Activated T-helper 17 cell treated with anti-CD3 and anti-CD28 coated beads, Interleukin-2, amount 50 U/mL, for 72 hours (primary cell): ENCODE measurements at places on chromosomes 1 and 21.
A peak's percentile ranks its signal among the peaks of the same experiment; 100 is the strongest.

DNA sequence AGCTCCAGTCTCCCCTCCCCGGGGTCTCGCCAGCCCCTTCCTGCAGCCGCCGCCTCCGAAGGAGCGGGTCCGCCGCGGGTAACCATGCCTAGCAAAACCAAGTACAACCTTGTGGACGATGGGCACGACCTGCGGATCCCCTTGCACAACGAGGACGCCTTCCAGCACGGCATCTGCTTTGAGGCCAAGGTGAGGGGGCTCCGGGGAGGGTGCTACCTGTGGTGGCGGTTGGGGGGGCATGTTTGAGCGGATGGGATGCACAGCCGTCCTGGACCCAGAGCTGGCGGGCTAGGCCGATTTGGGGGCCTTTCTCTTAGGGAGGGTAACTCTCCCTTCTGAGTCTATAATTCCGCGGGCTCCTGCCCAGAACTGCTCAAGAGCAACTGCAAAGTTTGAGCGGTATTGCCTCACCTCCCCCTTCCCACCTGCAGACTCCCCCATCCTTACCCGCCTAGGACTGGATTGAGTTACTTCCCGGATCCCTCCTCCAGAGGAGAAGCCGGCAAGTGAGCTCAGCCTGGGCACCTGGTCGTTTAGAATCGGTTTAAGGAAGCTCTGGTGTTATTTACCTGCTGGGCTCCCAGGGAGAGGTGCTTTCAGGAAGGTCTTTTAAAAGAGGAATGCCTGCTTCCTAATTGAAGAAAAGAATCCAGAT, 730 bp downstream of the NOS1AP start:
- H3K27me3 ChIP-seq = peaks cover 41% of the 10 kb centered on the region
- peaks cover 3% of the 10 kb centered on the region for H3K4me1 ChIP-seq
- H3K36me3 ChIP-seq = no peaks in the 10 kb centered on the region
- H3K27ac ChIP-seq = no peak overlapping the region
- peak overlapping the region; percentile 63 for H3K4me3 ChIP-seq

- no peak overlapping the region for H3K4me3 ChIP-seq
- H3K4me1 ChIP-seq = no peaks in the 10 kb centered on the region
- H3K36me3 ChIP-seq = peaks cover 4% of the 10 kb centered on the region
- ATAC-seq = no peak
- no peak overlapping the region for H3K27ac ChIP-seq
- H3K27me3 ChIP-seq = no peaks in the 10 kb centered on the region
Measured at GRCh38 chr1:107777664-107778047, 187.3 kb downstream of the VAV3 start.

- no peaks in the 10 kb centered on the region for H3K4me1 ChIP-seq
- peaks cover 14% of the 10 kb centered on the region for H3K27me3 ChIP-seq
- no peak for ATAC-seq
Measured at GRCh38 chr1:234134878-234135277, 230.4 kb downstream of the SLC35F3 start.

DNA sequence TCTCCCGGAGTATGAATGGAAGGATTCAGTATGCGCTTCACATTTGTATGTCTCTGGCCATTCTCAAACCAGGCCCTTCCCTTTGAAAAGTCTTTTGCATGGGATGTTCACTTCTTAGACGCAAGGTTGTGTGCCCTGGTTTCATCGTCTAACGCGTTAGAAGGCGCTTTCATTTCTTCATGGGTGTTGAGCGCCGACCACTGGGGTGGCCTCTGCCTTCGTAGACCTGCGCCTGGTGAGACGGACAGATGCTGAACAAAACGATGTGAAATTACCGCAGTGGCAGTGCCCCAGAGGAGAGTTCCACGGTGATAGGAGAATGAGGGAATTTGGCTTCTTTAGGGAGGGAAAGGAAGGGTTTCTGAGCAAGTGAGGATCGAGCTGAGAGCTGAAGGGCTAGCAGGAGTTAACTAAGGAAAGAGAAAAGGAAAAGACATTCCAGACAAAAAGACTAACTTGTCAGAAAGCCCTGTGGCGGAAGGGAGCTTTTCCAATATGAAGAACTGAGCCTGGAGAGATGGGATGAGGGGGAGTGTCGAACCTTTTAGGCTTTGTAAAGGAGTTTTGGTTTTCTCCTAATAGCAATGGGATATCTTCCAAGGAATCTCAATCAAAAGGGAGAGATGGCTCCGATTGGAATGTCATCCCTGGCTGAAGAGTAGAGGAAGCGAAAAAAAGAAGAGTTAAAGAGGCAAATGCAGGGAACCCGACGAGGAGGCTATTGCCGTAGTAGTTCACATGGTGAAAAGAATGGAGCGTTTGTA, 951 bp downstream of the GGPS1 start:
- peaks cover 14% of the 10 kb centered on the region for H3K4me1 ChIP-seq
- H3K27me3 ChIP-seq = no peaks in the 10 kb centered on the region
- no peak overlapping the region for H3K4me3 ChIP-seq
- ATAC-seq = peak; percentile 15
- H3K27ac ChIP-seq = no peak overlapping the region

- no peaks in the 10 kb centered on the region for H3K36me3 ChIP-seq
- no peaks in the 10 kb centered on the region for H3K4me1 ChIP-seq
- ATAC-seq = no peak
Measured at GRCh38 chr1:165787741-165788140, 19.1 kb upstream of the TMCO1 start.

DNA sequence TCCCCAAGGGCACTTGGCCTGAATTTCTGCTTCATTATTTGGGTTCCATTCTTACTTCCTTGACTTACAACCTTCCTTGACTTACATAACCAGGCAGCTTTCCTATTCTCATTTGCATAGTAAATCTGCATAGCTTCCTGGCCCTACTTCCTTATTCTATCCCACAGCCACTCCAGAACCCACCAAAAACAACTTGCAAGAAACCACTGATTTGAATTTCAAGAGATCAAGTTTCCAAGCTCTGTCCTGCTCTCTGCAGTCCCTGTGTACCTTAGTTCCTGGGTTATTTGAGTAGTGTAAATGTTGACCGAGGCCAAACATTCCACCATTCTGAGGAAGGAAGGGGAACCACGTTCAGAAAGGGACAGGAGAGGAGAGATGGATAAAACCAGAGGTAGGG, 603.3 kb downstream of the PTPRC start:
- H3K27me3 ChIP-seq = no peaks in the 10 kb centered on the region
- H3K27ac ChIP-seq = no peak overlapping the region
- no peaks in the 10 kb centered on the region for H3K36me3 ChIP-seq
- H3K4me1 ChIP-seq = peaks cover 7% of the 10 kb centered on the region
- ATAC-seq = no peak

GRCh38 chr1:38231941-38232340, 185.3 kb upstream of the POU3F1 start:
- H3K27ac ChIP-seq = no peak overlapping the region
- H3K27me3 ChIP-seq = peaks cover 29% of the 10 kb centered on the region
- no peaks in the 10 kb centered on the region for H3K36me3 ChIP-seq
- ATAC-seq = no peak

DNA sequence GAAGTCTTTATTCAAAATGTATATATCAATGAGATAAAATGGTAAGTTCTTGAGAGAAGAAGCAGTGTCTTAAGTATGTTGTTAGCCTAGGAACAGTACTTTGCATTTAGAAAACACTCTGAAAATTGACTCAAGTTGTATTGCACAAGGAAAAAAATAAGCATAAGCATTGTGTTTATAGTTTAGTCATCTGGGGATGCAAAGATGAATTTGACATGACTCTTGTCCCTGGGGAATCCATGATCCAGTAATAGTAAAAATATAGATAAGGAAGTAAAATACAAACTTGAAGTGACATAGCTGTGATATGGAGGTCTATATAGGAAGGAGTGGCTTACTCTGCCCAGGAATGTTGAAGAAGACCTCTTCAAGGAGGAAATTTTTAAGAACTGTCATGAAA, 185.0 kb upstream of the PTBP2 start:
- H3K27ac ChIP-seq = no peak overlapping the region
- H3K4me3 ChIP-seq = no peak overlapping the region
- no peaks in the 10 kb centered on the region for H3K36me3 ChIP-seq
- no peaks in the 10 kb centered on the region for H3K4me1 ChIP-seq
- peaks cover 2% of the 10 kb centered on the region for H3K27me3 ChIP-seq

DNA sequence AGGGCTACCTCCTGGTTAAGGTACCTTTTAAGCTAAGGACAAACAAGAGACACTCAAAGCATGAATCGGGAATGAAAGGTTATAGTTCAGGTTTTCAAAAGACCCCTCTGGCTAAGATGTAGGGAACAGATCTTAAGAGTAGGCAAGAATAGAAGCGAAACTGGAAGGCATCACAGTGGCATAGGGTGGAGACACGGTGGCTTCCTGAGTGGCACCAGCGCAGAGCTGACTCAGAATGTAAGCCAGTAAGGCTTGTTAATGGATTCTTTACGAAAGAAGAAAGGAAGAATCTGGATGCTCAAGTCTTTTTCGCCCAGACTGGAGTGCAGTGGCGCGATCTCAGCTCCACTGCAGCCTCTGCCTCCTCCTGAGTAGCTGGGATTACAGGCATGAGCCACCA, 21.2 kb downstream of the PADI6 start:
- H3K27ac ChIP-seq = no peak overlapping the region
- H3K4me3 ChIP-seq = no peak overlapping the region
- no peaks in the 10 kb centered on the region for H3K27me3 ChIP-seq
- ATAC-seq = peak; percentile 43

- H3K27ac ChIP-seq = no peak overlapping the region
- no peaks in the 10 kb centered on the region for H3K27me3 ChIP-seq
- no peak for ATAC-seq
Measured at GRCh38 chr21:45209685-45210284, 77.9 kb downstream of the POFUT2 start.

DNA sequence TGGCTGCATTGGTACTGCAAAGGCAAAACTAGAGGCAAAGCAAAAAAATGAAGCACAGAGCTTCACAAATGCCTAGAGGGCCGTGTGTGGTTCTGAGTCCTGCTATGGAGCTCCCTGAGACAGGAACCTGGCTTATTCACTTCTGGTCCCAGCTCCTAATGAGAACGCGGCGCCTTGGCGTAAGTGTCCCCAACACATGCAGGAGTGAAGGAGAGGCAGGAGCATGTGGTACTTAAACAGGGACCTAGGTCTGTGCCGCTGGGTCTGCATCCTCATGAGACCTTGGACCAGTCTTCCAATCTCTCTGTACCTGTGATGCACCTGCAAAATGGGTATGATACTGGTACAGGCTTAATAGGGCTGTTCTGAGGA, 14.4 kb upstream of the SLC2A7 start:
- no peaks in the 10 kb centered on the region for H3K27me3 ChIP-seq
- no peaks in the 10 kb centered on the region for H3K4me1 ChIP-seq
- no peak overlapping the region for H3K4me3 ChIP-seq
- H3K36me3 ChIP-seq = no peaks in the 10 kb centered on the region
- ATAC-seq = no peak
- no peak overlapping the region for H3K27ac ChIP-seq

DNA sequence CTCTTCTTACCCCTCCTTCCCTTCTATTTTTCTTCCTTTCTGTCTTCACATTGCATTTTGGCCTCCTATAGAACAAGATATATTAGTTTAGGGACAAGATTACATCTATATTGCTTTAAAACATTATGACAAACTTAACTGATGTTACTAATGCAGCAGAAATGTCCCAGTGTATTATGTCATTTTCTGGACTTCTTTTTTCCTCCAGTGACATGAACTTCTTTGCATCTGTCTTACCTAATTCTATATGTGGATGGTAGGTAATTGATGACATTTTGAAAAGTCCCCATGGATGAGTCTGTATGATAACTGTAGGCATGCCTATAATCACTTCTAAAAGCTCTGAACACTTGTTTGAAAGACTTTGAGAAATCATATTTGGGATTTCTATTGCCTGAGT, 89.5 kb downstream of the FNBP1L start:
- no peaks in the 10 kb centered on the region for H3K27me3 ChIP-seq
- no peaks in the 10 kb centered on the region for H3K4me1 ChIP-seq
- no peak overlapping the region for H3K27ac ChIP-seq
- ATAC-seq = no peak

- no peak overlapping the region for H3K4me3 ChIP-seq
- H3K27ac ChIP-seq = no peak overlapping the region
- H3K4me1 ChIP-seq = no peaks in the 10 kb centered on the region
- ATAC-seq = no peak
- peaks cover 95% of the 10 kb centered on the region for H3K36me3 ChIP-seq
Measured at GRCh38 chr1:236201786-236202185, 59.4 kb downstream of the GPR137B start.

GRCh38 chr1:177859572-177859971, 110.3 kb downstream of the SEC16B start:
- H3K27ac ChIP-seq = no peak overlapping the region
- no peak overlapping the region for H3K4me3 ChIP-seq
- H3K36me3 ChIP-seq = no peaks in the 10 kb centered on the region
- no peaks in the 10 kb centered on the region for H3K4me1 ChIP-seq

GRCh38 chr1:220224611-220225124, 47.6 kb downstream of the RAB3GAP2 start:
- H3K4me3 ChIP-seq = peak overlapping the region; percentile 9
- H3K27ac ChIP-seq = no peak overlapping the region
- no peaks in the 10 kb centered on the region for H3K27me3 ChIP-seq
- H3K36me3 ChIP-seq = peaks cover 53% of the 10 kb centered on the region
- peaks cover 39% of the 10 kb centered on the region for H3K4me1 ChIP-seq

GRCh38 chr1:228417483-228418203, 982 bp upstream of the TRIM17 start:
- no peaks in the 10 kb centered on the region for H3K36me3 ChIP-seq
- ATAC-seq = peak; percentile 34
- peaks cover 8% of the 10 kb centered on the region for H3K27me3 ChIP-seq
- peaks cover 13% of the 10 kb centered on the region for H3K4me1 ChIP-seq
- H3K27ac ChIP-seq = peak overlapping the region; percentile 28
- peak overlapping the region; percentile 70 for H3K4me3 ChIP-seq

- H3K4me3 ChIP-seq = no peak overlapping the region
- H3K27me3 ChIP-seq = no peaks in the 10 kb centered on the region
- H3K27ac ChIP-seq = peak overlapping the region; percentile 1
- H3K4me1 ChIP-seq = peaks cover 14% of the 10 kb centered on the region
- ATAC-seq = no peak
Measured at GRCh38 chr1:27554759-27555699, 48.9 kb downstream of the AHDC1 start.

- no peak overlapping the region for H3K4me3 ChIP-seq
- H3K4me1 ChIP-seq = no peaks in the 10 kb centered on the region
- H3K27ac ChIP-seq = no peak overlapping the region
- H3K27me3 ChIP-seq = no peaks in the 10 kb centered on the region
- ATAC-seq = no peak
Measured at GRCh38 chr1:177517546-177517945, 346.8 kb downstream of the BRINP2 start.

DNA sequence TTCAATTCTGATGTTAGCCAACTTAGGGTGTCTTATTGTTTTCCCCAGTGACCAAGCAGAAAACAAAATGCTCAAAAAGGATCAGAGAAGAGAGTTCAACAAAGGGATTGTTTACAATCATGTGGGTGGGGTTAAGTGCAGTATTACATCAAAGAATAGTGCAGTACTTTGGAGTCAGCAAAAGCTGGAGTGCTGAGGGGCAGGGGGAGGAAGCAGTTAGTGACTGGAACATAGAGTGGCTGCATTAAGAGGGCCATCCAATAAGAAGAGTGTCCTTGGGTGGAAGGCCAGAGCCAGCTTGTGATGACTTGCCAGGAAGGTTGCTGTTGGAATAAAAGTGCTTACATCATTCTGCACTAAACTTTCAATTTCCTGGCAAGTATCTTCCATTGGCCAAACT, 175.5 kb downstream of the CYYR1 start:
- H3K27ac ChIP-seq = no peak overlapping the region
- H3K27me3 ChIP-seq = peaks cover 2% of the 10 kb centered on the region
- H3K4me1 ChIP-seq = no peaks in the 10 kb centered on the region
- ATAC-seq = no peak

GRCh38 chr1:159947942-159948341, 2.5 kb upstream of the IGSF9 start:
- peaks cover 8% of the 10 kb centered on the region for H3K4me1 ChIP-seq
- H3K27me3 ChIP-seq = peaks cover 36% of the 10 kb centered on the region
- H3K4me3 ChIP-seq = no peak overlapping the region
- H3K36me3 ChIP-seq = no peaks in the 10 kb centered on the region
